ENCODE measurements at places on chromosomes 13 and 19.
A peak's percentile ranks its signal among the peaks of the same experiment; 100 is the strongest.

DNA sequence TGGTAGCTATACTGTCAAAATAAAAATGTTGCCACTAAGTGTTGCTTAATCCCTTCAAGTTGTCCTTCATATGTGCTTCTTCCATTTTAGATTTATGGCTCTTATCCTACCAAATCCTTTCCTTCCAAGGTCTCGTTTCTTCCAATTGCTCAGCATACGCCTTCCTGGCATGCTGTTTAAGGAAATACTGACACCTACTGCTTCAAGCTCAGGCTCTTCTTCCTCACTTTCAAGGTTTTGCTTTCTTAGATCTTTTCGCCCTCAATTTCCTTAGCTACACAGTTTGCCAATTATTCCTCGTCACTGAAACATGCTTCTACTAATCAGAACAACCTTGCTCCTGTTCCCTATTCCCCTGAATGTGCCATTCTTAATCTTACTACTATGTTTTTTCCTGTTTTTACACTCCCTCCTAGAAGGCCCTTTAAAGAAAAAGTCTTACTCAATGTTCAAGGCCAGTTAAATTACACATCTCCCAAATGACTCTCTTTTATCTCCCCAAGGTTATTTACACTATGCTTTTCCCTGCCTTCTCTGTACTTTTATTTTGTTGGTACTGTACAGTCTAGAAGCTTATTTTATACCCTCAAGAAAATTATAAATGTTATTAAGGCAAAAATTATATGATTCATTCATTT, 343.1 kb downstream of the MZT1 start:
- DNase-seq: no peak

- DNase-seq: no peak
Measured at GRCh38 chr13:75271846-75272245, 210.1 kb downstream of the TBC1D4 start.

DNA sequence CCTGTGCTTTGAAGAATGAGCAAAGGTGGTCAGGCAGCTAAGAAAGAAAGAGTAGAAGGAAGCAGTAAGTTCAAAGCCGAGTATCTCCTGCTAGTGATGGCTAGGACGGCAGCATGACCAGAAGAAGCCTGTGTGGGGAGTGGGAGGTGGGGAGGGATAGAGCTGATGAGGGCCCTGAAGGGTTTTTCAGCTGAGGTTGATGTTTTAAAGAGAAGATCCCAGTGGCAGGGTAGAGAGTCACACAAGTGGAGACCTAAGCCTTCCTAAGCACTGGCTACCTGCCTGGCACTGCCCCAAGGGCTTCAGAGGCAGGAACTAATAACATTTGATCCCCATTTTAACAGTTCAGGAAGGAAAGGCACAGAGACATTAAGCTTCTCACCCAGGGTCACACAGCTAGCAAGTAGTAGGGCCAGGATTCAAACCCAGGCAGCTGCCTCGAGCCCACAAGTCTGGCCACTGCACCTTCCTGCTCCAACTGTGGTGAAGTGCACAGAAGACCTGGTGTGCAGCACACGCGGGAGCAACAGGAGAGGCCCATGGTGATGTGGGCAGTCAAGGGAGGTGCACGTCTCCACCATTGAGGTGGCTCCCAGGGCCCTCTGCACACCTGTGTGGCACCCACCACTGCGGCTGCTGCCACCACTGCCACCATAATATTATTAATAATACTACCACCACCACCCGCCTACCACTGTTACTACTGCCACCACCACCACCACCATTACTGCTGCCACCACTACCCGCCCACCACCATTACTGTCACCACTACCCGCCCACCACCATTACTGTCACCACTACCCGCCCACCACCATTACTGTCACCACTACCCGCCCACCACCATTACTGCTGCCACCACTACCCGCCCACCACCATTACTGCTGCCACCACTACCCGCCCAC, 22.1 kb downstream of the CUL4A start:
- DNase-seq: no peak

GRCh38 chr13:44713788-44714469, 137.8 kb upstream of the TSC22D1 start:
- DNase-seq: no peak

- DNase-seq: peak; percentile 76
Measured at GRCh38 chr19:14031719-14032480, at the start of gene IL27RA. IL27RA (plus strand) TSS chr19:14031762; CDS start chr19:14031873, 111 bp downstream.

DNA sequence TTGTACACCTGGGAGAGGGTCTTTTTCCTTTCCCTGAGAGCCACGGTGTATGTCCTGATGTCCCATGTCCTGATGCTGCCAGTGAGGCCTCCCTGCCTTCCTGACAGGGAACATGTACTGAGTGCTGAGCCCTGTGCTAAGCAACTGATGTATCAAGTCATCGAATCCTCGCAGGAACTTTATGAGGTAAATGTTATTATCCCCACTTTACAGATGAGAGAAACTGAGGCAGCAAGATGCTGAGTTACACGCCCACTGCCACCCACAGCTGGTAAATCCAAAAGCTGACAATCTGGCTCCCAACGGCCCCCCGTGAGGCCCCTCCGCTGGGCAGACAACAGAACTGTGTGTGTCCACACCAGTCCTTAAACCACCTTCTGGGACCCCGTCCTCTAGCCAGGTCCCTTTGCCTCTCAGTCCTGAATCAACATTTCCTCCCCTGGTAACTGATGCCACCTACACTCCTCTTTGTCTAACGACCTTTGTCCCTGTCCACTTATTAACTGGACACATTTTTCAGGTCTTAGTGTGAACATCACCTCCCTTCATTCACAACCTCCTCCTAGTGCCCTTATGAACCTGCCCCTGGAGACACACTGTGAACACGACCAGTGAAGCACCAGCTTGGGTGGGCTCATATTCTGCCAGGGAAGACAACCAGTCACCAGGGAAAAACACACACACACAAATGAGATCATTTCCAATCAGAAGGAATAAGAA, 5.4 kb upstream of the VSIG10L start:
- DNase-seq: no peak

DNA sequence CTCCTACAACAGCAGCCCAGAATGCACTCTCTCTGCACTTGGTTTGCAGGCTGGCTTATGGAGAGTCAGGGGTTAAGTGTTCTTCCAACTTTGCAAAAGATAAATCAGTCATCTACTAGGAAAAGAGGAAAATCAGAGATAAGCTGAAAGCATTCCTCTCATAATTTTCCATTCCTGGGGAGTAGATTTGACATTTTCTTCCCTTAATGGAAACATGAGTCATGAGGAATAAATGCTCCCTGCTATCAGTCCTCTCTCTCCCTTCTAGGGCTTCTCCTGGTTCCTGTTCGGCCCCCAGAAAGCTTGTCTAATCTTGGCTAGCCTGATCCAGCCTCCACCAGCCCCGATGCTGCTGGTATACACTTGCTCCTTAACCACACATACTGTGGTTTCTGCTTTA, 28.4 kb upstream of the ENOX1 start:
- no peak for DNase-seq
